ENCODE measurements at places on chromosomes 7 and 10.
A peak's percentile ranks its signal among the peaks of the same experiment; 100 is the strongest.

- DNase-seq = peak; percentile 28
Observed at GRCh38 chr7:43905956-43906330, 453 bp downstream of the URGCP start.

DNA sequence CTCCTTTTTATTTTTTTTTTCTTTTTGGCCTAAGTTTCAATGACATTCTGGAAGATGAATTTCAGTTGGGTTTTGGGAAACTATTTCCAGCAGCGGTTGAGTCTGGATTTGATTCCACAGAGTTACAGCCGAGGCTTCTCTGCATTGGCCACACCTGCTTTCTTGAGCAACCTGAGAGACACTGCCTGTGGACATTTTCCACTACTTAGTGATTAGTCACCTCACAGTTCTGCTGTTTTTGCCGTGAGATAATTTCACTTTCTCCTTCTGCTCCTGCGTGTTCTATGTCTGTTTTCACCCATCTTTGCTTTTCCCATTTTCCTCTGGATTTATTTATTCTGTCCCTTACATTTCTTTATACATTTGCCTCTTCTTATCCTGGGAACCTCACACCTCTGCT lies 243.0 kb downstream of the BICC1 start:
- peak; percentile 19 for DNase-seq

GRCh38 chr10:27658788-27659187 lies 86.8 kb downstream of the MKX start:
- DNase-seq = no peak

GRCh38 chr10:11205030-11205772 lies 187.5 kb downstream of the CELF2 start:
- no peak for DNase-seq

DNA sequence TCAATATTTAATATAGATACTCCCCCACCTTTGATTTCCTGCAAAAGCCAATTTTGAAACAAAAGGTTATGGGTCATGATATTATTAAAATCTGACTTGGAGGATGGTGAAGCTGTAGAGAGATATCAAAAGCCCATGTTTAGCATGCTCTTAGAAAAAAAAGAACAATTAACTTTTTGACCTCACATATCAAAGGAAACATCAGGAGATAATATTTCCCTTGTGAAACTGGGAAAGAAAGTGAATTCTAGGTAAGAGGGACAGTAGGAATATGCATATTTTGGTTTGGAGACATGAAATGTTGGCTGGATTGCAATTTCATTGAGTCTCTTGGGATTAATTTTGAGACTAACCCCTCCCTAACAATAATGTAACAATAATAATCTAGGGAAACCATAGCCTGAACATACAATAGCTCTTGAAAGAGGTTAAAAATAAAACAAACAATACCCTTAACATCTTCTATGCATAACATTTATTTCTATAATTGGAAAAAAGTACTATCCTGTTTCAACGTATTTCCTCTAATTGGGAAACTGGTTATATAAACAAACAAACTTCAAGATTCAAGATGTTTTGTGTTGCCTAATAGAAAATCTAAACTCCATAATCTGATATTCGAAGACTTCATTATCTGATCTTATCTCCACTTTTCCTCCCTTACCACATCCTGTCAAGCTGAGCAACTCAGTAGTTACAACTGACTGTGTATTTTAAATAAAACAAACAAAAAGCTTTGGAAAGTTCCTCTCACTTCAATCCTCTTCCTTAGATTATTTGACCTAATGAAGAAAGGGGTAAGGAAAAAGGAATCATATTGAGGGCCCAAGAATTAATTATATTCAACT lies 14.8 kb downstream of the TMEM26 start:
- DNase-seq = no peak

DNA sequence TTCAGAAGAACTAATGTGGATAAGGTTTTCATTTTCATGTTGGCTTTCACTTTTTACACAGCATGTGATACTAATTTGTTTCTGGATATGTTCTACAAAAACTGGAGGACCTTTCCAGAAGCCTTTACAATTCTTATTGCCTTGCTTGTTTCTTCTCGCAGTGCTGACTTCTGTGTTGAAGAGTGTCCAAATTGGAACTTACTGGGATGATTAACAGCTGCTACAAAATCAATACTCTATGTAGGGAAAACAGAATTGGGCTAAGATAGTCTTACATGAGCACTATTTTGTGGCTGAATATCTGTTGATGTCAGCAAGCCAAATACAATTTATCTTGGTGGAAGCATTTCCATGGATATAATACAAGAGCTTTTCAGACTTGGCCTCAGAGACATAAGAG lies 351.2 kb downstream of the DGKB start:
- no peak for DNase-seq

GRCh38 chr7:92754919-92755581 lies 81.3 kb downstream of the CDK6 start:
- DNase-seq = no peak

- no peak for DNase-seq
Observed at GRCh38 chr10:79430936-79431335, 14.5 kb downstream of the ZCCHC24 start.

- DNase-seq = no peak
Observed at GRCh38 chr10:34236931-34237330, 578.2 kb downstream of the PARD3 start.

DNA sequence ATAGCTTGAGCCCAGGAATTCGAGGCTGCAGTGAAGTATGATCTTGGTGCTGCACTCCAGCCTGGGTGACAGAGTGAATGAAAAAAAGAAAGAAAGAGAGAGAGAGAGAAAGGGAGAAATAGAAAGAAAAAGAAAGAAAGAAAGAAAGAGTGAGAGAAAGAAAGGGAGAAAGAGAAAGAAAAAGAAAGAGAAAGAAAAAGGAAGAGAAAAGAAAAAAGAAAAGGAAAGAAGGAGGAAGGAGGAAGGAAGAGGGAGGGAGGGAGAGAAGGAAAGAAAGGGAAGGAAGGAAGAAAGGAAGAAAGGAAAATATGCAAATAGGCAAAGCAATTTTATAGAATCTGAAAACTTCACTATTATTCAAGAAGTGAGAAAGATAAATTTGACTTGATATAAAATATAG lies 24.5 kb upstream of the JCAD start:
- DNase-seq = no peak

DNA sequence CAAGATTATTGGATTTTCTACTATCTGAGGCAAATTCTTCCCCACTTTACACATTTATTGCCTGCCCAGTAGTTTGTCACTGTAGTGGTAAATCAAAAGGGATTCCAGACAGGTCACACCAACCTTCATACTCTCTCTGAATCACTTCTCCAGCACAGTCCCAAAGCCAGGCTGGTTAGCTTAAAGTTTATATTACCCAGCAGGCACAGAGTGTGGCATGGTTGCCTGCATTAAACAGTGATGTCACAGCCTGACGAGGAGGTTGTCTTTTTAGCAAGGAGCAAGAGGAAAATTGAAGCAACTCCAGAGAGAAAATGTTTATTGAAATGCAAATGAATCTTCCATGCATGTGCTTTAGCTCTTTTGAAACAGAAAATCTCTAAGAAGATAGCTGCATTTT lies 375.5 kb upstream of the CELF2 start:
- DNase-seq = no peak

- no peak for DNase-seq
Observed at GRCh38 chr10:21757185-21757901, 223.3 kb downstream of the MLLT10 start.

Measured in RPMI8226 (cell line).